Spleen (tissue), 13 donors: ENCODE measurements at places on chromosomes 6 and 20. TPM values are rescaled to one million over a fixed set of nuclear protein-coding genes. Genes with fewer than 3 reads are reported as not detected.

Gene WRNIP1
- polyA plus RNA-seq: 41.5 TPM

Gene CST2
- polyA plus RNA-seq: 0.16 TPM

Gene PNPLA1
- polyA plus RNA-seq: 0.05 TPM

Gene F13A1
- 3.0 TPM for polyA plus RNA-seq

Gene RSPO3
- polyA plus RNA-seq: 8.2 TPM

Gene IER3
- polyA plus RNA-seq: 29.4 TPM

Gene OLIG3
- not detected for polyA plus RNA-seq

Gene CRIP3
- polyA plus RNA-seq: 35.8 TPM

Gene EMILIN3
- 0.32 TPM for polyA plus RNA-seq

Gene PPDPF
- 275 TPM for polyA plus RNA-seq

Gene FERMT1
- polyA plus RNA-seq: 0.20 TPM

Gene LST1
- polyA plus RNA-seq: 214 TPM

Gene BIRC7
- polyA plus RNA-seq: 1.1 TPM

Gene CYP39A1
- polyA plus RNA-seq: 1.2 TPM

Gene NOX3
- 0.03 TPM for polyA plus RNA-seq

Gene CHRNA4
- polyA plus RNA-seq: 0.15 TPM

Gene STXBP5
- 7.7 TPM for polyA plus RNA-seq

Gene SLC22A3
- polyA plus RNA-seq: 2.1 TPM
